ENCODE measurements at places on chromosomes 3 and 15.

GRCh38 chr15:64851503-64851840 lies 9.8 kb downstream of the PLEKHO2 start:
- DNase-seq = no peak

DNA sequence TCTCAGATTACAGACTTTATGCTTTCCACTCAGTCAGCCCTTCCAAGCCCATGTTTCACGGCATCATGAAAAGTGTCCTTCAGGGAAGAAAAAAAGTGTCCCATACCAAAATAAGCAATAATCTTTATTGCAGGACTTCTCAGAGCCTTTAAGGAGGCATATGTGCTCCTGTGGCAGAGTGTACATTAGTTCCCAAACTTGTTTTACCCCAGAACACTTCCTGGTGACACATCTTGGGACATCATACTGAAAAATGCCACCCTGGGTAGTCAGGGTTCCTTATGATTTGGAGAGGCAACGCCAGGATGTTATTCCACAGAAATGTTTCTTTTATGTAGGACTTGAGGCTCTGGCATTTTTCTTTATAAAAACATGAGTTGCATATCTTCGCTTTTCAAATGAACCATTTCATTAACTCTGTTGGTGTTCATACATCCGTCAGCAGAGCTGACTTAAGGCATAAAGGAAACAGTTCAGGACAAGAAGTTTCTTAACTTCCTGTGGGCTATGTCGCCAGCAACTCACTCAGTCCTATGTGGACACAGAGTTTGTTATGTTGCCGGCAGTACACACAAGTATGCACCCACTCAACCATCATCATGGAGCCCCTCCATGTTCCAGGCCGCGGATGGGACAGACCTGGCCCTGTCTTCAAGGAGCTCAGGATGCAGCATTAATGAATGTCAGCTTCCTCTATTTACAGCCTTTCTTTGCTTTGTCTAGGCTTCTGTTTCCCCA lies 63.8 kb downstream of the CASR start:
- DNase-seq = no peak

GRCh38 chr3:169146179-169146665 lies 517.3 kb downstream of the MECOM start:
- peak; percentile 78 for DNase-seq

GRCh38 chr3:77134769-77135168 lies 94.9 kb downstream of the ROBO2 start:
- DNase-seq = peak; percentile 71

GRCh38 chr3:11530153-11530721 lies 113.5 kb downstream of the VGLL4 start:
- no peak for DNase-seq

GRCh38 chr3:133393691-133394474 lies 6.0 kb upstream of the BFSP2 start:
- DNase-seq = no peak

GRCh38 chr15:99328106-99329072 lies 77.1 kb downstream of the LRRC28 start:
- DNase-seq = no peak

DNA sequence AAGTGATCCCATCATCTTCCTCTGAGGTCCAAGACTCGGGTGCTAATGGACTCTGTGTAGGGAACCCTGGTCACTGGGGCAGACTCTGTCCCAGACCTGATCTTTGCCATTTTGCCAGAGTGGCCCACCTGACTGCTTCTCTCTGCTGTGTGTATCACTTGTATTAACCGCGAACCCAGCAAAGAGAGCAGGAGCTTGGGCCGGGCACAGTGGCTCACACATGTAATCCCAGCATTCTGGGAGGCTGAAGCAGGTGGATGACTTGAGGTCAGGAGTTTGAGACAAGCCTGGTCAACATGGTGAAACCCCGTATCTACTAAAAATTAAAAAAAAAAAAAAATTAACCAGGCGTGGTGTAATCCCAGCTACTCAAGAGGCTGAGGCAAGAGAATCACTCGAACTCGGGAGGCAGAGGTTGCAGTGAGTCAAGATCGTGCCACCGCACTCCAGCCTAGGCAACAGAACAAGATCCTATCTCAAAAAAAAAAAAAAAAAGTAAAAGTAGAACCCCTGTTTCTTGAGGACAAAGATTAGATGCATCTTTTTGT lies 32.9 kb upstream of the CYP11A1 start:
- DNase-seq = no peak

- no peak for DNase-seq
Measured at GRCh38 chr3:180188512-180189309, 152.0 kb upstream of the PEX5L start.

DNA sequence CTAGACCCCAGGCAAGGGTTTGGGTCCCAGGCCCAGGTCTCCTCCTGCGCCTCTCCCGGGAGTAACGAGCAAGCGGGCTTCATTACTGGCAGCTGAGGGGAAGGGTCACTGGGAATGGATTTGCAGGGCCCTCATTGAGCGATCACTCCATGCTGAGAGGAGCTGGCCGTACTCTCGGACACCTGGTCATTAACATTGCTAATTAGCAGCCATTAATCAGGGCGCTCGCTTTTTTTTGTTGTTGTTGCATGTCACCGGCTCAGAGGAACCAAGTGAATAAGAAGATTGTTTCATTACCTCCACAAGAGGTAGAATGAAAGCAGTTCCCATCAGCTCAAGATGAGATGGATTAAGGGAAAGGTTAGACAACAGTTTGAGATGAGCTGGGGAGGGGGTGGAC lies 293.0 kb upstream of the ATP11B start:
- DNase-seq = peak; percentile 40

- no peak for DNase-seq
Measured at GRCh38 chr3:127730666-127731295, 58.0 kb downstream of the ABTB1 start.

All from NCI-H82 (cell line).